HAP-1 (cell line): ENCODE measurements at places on chromosomes 3 and 15.

DNA sequence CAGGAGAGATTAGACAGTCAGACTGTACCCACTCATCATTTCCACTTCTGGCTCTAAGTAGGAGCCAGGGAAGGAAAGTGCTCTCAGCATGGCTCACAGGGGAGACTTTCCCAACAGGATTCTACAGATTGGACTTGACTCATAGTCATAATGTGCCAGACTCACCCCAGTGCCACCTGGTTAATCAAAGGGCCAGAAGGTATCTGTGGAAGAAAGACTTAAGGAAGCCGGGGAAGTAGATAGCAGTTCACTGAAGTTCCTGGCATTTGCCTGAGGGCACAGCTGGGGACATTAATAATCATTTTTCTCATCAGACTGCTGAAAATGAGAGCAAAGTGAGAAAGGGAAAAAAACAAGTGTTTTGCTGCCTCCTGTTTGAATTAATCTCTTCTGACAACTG is 717.5 kb downstream of the TUSC7 start:
- DNase-seq, result no peak

DNA sequence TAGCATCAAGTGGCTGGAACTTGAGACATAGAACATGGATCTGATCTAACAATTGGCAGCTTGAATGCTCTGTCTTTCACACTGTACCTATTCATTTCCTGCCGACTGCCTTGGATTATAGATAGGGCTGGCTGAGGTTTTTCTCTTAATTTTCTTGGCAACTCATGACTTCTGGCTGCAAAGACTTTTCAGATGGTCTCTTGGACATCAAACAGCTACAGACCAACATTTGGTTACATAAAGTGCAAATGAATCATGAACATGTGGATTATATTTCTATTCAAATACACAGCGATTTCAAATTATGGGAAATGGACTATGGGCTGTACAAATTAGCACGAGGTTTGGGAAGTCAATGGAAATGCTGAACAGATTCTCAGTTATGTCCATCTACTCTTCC is 26.2 kb upstream of the IL16 start:
- no peak for DNase-seq

GRCh38 chr3:194280777-194281176 is 70.4 kb downstream of the CPN2 start:
- no peak for DNase-seq

- no peak for DNase-seq
Observed at GRCh38 chr3:18113417-18113816, 311.7 kb downstream of the SATB1 start.

GRCh38 chr15:45657764-45658545 is 23.1 kb downstream of the SQOR start:
- DNase-seq, result no peak

GRCh38 chr15:64092864-64093626 is 593 bp downstream of the CIAO2A start:
- DNase-seq, result peak; percentile 72

DNA sequence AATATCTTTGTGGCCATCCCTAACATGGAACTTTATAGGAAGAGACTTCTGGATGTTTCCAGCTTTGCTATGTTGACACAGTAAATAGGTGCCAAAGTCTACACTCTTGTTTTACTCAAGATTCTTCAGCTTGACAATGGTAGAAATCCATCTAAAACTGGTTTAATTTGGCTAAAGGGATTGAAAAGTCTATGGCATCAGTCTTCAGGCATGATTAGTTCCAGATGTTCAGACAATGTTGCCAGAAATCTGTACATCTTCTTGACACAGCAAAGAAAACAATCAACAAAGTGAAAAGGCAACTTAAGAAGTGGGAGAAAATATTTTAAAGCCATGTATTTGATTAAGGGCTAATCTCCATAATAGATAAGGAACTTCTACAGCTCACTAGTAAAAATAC is 130.5 kb downstream of the LRRC3B start:
- DNase-seq, result no peak

- DNase-seq, result no peak
Observed at GRCh38 chr3:123287962-123288302, 86.2 kb downstream of the SEC22A start.

- peak; percentile 17 for DNase-seq
Observed at GRCh38 chr15:50182219-50183013, 420 bp downstream of the SLC27A2 start.

GRCh38 chr3:126848991-126849390 is 133.9 kb upstream of the PLXNA1 start:
- DNase-seq, result no peak

DNA sequence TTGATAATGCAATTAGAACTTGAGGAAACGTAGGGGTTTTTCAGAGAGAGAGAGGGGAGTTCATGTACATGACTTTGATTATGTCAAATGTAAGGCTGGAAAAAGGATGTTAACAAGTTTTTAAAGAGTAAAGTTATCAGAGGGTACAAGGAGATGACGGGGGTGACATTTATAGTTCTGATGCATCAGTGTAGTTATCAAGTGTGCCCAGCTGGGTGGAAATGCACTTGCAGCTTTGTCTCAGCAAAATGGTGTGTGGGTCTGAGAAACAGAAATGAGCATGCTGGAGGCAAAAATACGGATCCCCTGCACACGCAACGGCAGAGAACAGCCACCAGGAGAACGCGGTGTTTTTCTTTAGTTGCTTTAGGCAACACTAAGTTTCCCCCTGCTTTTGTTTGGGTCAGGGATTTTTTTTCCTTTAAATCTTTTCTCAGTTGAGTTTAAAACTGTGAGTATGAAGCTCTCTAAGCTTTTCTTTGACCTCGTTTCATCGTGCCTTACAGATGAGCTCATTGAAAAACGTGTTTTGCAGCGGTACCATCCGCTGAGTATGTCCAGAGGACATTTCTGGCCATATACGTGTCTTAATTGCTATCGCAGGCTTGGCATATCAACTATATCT is 205.4 kb downstream of the PDZRN3 start:
- no peak for DNase-seq

GRCh38 chr3:123386477-123387040 is 62.3 kb downstream of the ADCY5 start:
- no peak for DNase-seq

DNA sequence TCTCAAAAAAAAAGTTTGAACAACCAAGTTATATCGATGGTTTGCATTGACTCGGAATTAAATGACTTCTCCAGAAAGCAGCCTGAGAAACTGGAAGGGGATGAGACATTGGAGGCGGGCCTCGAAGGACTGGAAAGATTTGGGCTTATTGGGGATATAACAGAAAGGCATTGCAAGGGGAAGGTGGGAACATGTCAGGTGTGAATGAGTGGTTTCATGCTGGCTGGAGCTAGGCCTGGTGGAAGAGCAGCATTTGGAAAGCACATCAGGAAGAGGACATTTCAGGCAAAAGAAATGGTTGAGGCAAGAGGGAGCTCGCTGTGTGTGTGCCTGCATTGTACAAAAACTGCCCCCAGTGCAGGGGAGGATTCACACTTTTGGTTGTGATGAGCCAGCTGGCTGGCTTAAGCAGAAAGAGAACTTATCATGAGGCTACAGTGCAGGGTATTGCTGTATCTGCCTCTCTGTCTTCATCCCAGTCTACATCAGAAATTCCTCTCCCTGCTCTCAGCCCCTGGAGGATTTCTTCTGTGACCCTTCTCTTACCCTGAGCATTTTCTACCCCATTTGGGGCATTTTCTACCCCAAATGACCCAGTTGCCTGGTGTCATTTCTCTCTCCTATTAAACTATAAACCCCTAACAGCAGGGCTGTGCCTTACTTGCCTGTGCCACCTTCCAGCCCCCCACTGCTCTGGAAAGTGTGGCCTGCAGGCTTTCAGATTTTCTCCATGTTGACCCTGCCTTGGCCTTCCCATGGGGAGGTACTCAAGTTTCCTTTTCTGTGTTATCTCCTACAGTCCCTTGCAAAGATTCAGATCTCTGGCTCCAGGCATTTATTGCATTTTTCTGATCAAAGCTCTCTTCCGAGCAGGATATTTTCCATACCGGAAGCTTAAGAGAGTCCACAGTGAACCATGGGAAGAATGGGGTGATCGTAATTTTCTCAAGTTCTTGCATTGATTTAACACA is 64.4 kb upstream of the FLNB start:
- DNase-seq, result no peak

- DNase-seq, result no peak
Observed at GRCh38 chr3:24151594-24151993, 206.5 kb downstream of the NR1D2 start.

DNA sequence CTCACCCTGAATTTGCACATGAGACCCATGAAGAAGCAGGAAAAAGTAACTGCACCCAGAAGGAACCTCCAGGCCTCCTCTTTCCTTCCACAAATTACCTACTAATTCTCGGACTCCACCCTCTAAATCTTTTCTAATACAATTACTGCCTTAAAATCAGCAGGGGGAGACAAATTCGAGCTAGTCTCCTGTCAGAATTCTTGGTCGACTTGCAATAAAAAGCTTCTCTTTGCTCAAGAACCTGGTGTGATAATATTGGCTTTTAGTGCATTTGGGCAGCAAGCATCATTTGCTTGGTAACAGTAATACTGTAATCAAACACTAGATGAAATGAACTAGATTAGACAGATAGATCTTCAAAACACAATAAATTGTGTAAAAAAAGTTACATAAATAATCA is 281.9 kb downstream of the RAP2B start:
- peak; percentile 33 for DNase-seq
